ENCODE measurements at places on chromosomes 11 and 22.

- DNase-seq: peak; percentile 29
Observed at GRCh38 chr11:125123947-125124617, 12.7 kb upstream of the TMEM218 start.

- no peak for DNase-seq
Observed at GRCh38 chr11:6531267-6531752, 34.2 kb downstream of the DNHD1 start.

DNA sequence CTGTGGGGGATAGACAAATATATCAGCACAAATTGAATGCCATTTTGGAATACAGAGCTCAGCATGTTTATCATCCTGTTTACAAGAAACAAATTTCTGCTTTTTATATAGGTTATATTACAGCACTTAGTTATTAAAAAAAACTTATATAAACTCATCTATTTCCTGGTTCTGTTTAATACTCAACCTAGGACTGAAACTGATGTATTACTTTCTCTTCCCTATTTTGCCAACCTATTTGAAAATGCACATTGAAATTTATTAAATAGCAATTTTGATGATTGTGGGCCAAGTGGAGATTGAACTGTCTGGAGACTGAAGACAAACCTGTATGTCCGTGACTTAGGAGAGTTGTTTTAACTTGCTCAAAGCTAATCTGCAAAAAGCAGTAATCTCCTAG is 288.3 kb upstream of the ANO3 start:
- DNase-seq: no peak

DNA sequence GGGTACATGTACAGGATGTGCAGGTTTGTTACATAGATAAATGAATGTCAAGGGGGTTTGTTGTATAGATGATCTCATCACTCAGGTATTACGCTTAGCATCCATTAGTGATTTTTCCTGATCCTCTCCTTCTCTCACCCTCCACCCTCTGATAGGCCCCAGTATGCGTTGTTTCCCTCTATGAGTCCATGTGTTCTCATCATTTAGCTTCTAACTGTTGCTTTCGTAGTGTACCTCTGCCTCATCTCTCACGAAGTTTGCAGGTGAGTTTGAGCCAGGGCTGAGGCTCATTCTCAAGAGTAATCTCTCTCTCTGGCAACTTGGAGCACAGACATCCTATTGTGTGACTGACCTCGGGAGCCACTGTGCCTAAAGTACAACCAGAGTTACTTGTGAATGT is 4.7 kb upstream of the HBE1 start:
- no peak for DNase-seq

- no peak for DNase-seq
Observed at GRCh38 chr11:93213622-93214021, 15.8 kb upstream of the SLC36A4 start.

DNA sequence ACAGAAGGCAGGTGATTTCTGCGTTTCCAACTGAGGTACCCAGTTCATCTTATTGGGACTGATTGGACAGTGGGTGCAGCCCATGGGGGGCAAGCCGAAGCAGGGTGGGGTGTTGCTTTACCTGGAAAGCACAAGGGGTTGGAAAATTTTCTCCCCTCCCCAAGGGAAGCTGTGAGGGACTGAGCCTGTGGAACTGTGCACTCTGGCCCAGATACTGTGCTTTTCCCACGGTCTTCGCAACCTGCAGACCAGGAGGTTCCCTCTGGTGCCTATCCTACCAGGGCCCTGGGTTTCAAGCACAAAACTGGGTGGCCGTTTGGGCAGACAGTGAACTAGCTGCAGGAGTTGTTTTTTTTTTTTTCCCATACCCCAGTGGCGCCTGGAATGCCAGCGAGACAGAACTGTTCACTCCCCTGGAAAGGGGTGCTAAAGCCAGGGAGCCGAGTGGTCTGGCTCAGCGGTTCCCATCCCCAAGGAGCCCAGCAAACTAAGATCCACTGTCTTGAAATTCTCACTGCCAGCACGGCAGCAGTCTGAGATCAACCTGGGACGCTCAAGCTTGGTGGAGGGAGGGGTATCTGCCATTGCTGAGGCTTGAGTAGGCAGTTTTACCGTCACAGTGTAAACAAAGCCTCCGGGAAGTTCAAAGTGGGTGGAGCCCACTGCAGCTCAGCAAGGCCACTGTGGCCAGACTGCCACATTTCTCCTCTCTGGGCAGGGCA is 97.2 kb downstream of the JRKL start:
- DNase-seq: no peak

- peak; percentile 51 for DNase-seq
Observed at GRCh38 chr11:64181506-64182411, 4.2 kb upstream of the STIP1 start.

- DNase-seq: peak; percentile 55
Observed at GRCh38 chr11:86291466-86292262, 10.4 kb upstream of the HIKESHI start.

DNA sequence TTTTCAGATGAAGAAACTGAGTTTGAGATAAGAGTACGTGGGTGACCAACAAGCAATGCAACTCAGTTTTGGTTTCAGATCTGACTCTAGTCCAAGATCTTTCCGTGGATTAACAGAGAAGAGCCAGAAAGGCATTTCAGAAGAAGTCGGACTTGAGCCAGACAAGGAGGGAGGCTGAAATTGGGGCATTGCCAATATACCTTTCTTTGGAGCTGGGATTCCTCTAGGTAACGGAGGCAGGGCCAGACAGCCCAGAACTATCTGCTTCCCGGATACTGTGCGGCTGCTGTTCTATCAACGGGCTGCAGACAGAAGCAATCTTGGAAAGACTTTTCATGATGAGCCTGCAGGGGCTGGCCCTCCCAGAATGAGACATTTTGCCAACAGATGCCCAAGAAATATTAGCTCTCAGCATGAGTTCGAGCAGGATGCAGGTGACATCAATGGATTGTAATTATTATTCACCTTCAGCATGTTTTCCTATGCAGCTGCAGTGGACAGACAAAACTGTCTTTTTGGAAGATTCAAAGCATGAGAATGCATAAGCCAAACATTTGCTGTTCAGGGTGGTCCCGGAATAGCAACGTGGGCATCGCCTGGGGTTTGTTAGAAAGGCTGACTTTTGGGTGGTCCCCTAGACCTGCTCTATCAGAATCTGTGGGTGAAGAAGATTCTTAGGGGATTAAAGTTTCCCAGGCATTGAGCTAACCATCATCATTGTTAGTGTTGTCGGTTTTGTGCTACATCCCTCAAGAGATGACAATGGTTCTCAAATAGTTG is 95.7 kb downstream of the SCN3B start:
- no peak for DNase-seq

DNA sequence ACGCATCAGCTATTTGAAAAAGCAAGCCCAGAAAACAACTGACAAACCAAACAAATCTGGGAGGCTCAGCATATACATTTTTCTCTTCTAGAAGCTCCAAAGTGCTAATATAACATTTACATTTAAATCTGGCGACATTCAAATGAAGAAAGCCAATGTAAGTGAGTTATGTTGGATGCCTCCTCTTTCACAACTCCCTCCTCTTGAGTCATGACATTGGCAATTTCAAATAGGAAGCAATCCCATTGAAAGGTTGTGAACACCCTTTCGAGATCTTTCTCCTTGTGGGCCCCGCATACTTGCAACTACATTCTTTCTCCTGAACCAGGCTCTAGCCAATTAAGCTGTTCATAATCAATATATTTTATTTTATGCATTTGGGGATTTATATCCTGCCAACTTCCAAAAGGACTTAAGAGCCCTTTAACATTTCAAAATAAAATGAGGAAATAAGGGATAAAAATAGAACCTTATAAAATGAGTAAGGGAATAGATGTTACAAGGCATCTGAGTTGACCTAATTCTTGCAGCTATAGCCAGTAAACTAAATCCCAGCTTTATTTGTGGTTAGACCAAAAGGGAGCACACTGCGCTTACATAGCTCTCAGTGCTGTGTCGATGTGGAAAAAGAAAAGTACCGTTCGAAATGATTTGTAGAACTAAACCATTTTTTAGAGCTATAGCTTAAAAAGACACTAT is 129.5 kb upstream of the SESN3 start:
- DNase-seq: no peak

DNA sequence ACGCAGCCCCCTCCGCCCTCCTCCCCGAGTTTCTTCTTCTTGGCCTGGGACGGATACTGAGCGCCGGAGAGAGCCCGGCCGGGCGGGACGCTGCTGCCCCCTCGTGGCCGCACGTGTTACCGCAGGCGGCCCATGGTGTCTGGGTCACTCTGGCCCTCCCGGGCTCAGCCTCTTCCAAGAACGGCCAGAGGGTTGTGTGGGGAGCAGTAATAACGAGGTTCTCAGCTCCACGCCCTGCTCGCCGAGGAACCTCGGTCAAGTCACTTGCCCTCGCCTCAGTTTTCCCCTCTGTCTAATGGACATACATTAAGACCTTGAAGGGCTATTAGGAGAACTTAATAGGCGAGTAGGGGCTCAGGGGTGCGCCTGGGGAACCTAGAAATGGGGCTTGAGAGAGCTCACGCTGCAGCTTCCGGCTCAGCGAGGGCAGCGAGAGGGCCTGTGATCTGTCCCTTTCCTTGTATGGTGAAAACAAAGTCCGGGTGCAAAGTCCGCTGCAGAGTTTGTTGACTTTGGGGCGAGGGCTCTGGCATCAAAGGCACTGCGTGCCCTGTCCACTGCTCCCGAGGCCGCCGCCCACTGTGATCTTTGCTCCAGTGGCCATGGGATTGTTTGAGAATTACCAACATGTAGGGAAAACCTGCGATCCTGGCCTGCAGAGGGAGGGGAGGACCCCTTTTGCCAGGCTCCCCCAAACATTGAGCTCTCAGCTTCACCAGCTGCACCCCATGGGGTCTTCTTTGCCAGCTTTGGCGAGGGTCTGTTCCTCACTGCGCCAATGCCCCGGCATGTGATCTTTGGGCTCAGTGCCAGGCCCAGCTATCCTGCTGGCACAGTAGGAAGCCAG is 14.4 kb upstream of the LRP5 start:
- peak; percentile 68 for DNase-seq

DNA sequence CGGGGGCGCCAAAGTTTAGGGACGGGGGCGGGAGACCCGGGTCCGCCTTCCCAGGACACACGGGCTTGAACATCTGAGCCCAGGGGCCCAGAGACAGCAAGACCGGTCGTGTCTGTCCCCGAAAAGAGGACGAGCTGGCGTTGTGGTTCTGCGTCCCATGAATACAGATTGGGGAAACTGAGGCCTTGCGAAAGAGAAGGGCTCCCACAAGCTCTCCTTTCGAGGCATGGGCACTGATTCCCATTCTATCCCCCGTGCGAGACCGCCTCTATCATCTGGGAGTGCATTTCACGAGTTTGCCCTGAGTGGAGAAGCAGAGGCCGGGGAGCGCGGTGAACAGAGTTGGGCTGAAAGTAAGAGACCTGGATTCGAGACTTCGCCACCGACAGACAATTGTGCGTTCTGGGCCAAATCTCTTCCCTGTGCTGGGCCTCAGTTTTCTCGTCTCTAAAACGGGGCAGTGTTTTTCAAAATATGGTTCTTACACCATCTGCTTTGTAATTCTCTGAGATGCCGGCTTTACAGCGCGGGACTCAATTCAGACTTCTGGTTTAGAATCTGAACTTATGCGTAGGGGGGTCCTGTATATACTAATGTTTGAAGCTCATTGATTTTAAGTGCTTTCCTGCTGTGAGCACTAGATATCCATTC is 471 bp downstream of the RNF185 start:
- DNase-seq: no peak

DNA sequence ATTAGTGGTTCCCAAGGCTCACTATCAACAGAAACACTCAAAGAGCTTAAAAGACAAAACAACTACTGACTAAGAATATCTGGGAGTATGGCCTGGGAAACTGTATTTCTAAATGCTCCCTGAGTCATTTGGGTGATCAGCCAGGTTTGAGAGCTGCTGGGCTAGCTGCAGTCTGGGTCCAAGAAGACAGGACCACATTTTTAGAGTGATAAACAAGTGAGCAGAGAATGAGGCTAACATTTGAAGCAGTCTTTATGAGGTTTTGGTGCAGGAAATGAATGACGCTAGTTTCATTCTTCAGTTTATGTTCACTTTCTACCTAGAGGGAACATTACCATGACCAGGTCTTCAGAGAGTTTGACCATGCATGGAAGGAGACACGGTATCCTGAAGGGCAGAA is 97.7 kb downstream of the TEAD1 start:
- DNase-seq: no peak

GRCh38 chr11:57751176-57751575 is 443 bp downstream of the BTBD18 start:
- no peak for DNase-seq

DNA sequence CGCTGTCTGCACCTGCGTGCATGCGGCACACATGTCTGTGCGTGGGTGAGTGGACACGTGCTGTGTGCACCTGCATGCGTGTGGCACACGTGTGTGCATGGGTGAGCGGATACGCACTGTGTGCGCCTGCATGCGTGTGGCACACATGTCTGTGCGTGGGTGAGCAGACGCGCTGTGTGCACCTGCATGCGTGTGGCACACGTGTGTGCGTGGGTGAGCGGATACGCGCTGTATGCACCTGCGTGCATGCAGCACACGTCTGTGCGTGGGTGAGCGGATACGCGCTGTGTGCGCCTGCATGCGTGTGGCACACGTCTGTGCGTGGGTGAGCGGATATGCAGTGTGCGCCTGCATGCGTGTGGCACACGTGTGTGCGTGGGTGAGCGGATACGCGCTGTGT is 27.1 kb upstream of the ACR start:
- DNase-seq: no peak

GRCh38 chr22:21816787-21817496 is 50.5 kb downstream of the MAPK1 start:
- no peak for DNase-seq

GRCh38 chr11:126592496-126593410 is 237.3 kb downstream of the ST3GAL4 start:
- DNase-seq: no peak

DNA sequence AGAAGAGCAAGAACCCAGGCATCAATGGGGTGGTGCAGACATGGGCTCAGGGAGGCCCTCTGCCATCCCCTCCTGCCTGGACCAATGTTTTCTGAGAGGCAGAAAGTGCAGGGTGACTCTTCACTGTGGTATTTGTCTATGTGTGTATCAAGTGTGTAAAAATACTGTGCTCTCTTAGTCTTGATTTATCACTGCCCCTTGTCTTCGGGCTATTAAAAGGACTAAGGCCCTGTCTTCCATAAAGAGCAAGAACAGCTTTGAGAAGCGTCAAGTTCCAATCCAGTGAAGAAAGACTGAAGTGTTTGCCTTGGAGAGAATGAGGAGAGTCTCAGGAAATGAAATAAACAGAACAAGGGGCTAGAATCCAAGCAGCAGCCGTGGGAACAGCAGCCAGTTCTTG is 14.4 kb downstream of the PRSS23 start:
- no peak for DNase-seq

- DNase-seq: no peak
Observed at GRCh38 chr11:2991452-2992233, 486 bp downstream of the NAP1L4 start.

Measured in amygdala (tissue), 56 donors.